Caco-2 (cell line): ENCODE measurements at places on chromosomes 7 and 10. TPM values are rescaled to one million over a fixed set of nuclear protein-coding genes. Genes with fewer than 3 reads are reported as not detected.

GRCh38 chr7:75619636-75620035 lies 119.1 kb downstream of the HIP1 start:
- no peak for DNase-seq

NEBL gene
- total RNA-seq: 39.5 and 55.2 TPM in 2 replicates

DNA sequence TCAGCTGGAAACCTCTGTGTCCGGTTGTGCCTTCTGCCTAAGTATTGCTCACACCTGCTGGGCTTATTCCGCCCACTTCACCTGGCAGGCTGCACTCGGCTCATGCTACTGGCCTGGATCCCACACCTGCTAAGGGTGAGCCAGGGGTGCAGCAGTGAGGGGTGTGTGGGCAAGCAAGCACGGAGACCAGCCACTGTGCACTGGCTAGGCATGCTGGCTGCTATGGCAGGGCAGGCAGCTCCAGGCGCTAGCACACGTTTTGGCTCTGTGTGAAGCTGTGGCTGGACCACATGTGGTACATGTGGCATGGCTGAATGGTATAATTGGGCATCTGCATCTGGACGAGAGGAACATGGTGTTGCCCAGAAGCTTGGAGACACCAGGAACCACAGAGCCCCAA lies 940.7 kb downstream of the NRG3 start:
- DNase-seq: no peak

CPVL gene
- total RNA-seq: 108 and 109 TPM in 2 replicates

GRCh38 chr7:55065511-55066229 lies 46.9 kb downstream of the EGFR start:
- DNase-seq: peak; percentile 50

DNA sequence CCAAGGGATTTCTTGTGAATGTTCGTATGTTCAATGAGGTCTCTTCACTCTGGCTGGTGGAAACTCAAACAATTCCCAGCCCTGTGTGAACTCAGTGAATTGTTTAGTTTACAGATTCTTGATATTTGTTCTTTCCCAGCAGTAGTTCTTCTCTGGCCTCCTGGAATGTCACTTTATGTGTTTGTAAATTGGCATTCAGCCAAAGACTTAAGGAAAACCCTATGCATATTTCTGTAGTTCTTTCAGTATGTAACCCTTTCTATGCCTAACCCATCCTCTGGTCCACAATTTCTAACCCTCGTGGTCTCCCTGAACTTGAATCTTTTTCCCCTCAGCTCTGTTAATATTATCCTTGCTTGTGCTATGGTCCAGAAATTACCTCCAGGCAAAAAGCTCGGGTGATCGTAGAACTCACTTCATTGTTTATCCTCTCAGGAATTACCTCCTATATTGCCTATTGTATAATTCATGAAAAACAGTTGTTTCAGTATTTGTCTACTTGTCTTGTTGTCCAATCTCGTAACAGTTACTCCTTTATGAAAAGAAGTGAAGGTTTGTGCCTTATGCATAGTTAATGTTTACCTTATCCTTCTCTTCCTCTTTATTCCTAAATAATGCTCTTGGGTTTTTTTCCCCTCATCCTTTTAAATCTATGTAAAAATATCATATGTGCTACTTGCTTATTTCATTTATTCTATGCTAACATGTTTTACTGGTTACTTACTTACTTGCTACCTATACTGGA lies 23.7 kb upstream of the AGR3 start:
- DNase-seq: peak; percentile 57

- DNase-seq: no peak
These were observed 21.0 kb downstream of the LRRC17 start for GRCh38 chr7:102933763-102934162.

GRCh38 chr7:115356999-115357702 lies 435.3 kb downstream of the MDFIC start:
- DNase-seq: no peak

- DNase-seq: peak; percentile 72
These were observed 473 bp downstream of the ADCK2 start for GRCh38 chr7:140673063-140673773.

- no peak for DNase-seq
These were observed 131.7 kb upstream of the EEPD1 start for GRCh38 chr7:36021367-36021766.

- DNase-seq: no peak
These were observed 214.0 kb upstream of the CHRM2 start for GRCh38 chr7:136654406-136654805.

- DNase-seq: no peak
These were observed 157.4 kb downstream of the SKIDA1 start for GRCh38 chr10:21368022-21368582.

DNA sequence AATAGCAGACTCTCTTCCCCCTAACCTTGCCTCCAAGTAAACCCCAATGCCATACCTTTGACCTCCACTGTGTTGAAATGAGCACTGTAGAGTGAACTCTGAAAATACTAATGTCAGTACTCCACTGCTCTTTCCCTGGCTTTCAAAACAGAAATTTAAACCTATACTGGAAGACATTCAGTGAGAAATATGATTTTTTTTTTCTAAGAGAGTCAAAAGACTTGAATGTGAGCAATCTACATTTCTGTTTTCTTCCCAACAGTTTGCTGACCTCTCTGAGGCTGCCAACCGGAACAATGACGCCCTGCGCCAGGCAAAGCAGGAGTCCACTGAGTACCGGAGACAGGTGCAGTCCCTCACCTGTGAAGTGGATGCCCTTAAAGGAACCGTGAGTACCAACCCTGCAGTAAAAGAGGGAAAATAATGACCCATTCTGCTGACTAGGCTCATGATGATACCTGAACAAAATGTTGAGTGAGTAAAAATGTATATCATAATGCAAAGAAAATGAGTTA lies 6.4 kb downstream of the VIM start:
- DNase-seq: no peak

CTAGE8 gene
- total RNA-seq: 5.7 and 6.3 TPM in 2 replicates

- no peak for DNase-seq
These were observed 2.4 kb downstream of the HHEX start for GRCh38 chr10:92692080-92692671.

TMEM236 gene
- total RNA-seq: 0.60 and 0.64 TPM in 2 replicates

- DNase-seq: no peak
These were observed 6.1 kb upstream of the KCP start for GRCh38 chr7:128916643-128916915.

DNA sequence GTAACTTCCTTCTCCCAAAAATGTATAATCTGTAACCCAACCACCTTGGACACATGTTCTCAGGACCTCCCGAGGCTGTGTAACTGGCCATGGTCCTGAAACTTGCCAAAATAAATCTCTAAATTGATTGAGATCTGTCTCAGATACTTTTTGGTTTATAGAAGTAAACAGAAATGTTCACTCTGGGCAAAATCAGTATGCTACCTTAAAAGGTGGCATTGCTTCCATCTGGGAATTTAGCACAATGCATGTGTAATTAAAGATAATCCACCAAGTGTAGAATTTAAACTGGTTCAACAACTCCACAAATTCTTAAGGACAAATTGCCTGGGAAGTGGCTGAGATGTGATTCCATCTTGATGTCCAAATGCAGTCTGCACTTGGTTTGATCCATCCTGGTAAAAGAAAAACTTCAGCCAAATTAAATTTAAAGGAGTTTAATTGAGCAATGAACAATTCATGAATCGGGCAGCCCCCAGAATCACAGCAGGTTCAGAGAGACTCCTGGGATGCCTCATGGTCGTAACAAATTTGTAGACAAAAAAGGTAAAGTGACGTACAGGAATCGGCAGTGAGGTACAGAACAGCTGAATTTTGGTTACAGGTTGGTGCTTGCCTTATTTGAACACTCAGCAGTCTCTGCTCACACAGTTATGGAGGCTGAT lies 102.6 kb upstream of the PFKP start:
- peak; percentile 33 for DNase-seq

DNA sequence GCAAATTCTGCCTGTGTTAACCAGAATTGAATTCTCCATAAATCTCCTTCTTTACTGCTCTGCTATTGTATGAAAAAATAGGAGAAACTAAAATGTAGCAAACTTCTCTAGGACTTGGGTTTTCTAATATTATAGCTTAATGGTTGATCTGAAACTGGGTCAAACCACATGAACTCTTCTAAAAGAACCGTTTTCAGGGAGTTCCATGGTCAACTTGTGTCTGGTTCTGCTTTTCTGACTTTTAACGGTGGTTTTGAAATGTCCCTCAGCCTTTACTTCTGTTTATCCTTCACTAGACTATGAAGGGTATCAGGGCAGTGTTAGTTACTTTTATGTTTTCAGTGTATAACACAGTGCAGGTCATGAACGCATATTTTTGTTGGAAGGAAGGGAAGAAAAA lies 242.2 kb downstream of the TSPAN12 start:
- no peak for DNase-seq

AKR1C2 gene
- 28.8 and 41.7 TPM in 2 replicates for total RNA-seq

- DNase-seq: peak; percentile 70
These were observed 32.8 kb downstream of the CPVL start for GRCh38 chr7:29113384-29114102.

DNA sequence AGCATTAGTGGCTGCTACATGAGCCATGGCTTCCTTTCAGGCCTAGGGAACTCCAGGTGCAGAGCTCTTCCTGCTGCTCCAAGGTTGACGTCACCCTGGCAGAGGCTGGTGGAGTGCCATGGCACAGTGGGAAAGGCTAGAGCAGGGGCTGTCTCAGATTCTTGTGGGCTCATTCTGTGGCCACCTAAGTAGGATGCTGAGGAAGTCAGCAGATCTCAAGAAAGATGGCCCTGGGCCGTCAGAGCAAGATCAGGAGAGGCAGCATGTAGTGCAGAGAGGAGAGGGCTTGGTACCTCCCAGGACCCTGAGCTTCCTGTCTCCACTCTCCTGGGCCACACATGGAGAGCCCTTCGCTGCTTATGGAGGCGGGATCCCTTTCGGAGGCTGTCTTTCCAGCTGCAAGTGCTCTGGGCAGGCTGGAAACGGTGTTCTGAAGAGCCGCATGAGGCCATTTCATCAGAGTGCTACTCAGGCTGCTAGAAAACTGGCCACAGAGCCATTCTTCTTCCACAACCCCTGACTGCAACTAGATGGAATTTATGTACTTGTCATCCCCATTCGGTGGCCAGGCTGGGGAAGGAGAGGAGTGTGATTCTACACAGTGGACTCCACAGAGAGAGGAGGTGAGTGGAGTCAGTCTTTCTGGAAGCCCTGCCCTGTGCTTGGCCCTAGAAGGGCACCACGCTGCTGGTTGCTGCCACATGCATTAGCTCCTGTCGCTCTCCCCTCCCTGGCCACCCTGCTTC lies 304.2 kb downstream of the RPS24 start:
- no peak for DNase-seq

- DNase-seq: no peak
These were observed 21.6 kb downstream of the EZH2 start for GRCh38 chr7:148862481-148862880.

DNA sequence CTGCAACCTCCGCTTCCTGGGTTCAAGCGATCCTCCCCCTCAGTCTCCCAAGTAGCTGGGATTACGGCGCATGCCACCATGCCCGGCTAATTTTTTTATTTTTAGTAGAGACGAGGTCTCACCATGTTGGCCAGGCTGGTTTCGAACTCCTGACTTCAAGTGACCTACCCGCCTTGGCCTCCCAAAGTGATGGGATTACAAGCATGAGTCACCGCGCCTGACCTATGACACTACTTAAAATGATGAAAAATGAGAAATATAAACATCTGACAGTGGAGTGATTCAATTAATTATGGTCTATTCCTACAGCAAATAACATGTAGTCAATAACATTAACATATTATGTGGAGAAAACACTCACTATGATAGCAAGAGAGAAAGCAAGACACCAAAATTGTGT lies 2.2 kb downstream of the BRAT1 start:
- no peak for DNase-seq

- no peak for DNase-seq
These were observed 56.2 kb upstream of the ABLIM1 start for GRCh38 chr10:114714281-114714741.

FOXI2 gene
- total RNA-seq: not detected in 2 replicates

- DNase-seq: no peak
These were observed 16.4 kb downstream of the PRSS2 start for GRCh38 chr7:142787034-142787768.

DNA sequence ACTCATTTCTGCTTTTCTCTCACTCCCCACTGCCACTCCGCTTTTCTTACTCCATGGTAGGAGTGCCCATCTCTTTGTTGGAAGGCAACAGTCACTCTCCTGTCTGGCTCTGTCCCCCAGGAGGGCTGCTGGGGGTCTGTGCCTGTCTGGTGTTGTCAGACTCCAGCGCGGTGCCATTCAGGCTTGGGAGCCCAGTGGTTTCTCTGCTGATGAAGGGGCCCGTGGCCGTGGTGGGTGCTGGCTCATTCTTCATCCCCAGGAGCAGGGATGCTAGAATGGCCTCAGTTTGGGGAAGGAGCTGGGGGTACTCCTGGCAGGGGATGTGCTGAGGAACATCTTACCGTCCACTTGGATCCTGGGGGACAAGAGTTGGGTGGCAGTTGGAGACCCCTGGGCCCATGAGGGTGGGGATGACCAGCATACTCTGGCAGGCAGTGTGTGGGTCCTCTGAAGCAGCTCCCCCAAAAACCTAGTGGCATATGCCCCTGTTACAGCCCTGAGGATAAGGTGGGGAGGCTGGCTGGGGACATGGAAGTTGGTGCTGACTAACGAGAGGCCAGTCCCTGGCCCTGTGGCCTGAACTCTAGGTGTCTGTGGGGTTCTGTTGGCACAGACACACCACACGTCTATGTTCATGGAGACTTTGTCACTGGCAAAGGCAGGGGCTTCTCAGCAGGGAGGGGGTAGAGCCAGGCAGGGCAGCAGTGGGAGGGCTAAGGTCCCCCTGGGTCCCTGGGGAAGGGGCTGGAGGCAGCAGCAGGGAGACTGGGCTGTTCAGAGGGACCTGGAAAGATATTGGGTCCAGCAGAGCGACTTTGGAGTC lies 102.8 kb upstream of the RET start:
- peak; percentile 28 for DNase-seq

DNA sequence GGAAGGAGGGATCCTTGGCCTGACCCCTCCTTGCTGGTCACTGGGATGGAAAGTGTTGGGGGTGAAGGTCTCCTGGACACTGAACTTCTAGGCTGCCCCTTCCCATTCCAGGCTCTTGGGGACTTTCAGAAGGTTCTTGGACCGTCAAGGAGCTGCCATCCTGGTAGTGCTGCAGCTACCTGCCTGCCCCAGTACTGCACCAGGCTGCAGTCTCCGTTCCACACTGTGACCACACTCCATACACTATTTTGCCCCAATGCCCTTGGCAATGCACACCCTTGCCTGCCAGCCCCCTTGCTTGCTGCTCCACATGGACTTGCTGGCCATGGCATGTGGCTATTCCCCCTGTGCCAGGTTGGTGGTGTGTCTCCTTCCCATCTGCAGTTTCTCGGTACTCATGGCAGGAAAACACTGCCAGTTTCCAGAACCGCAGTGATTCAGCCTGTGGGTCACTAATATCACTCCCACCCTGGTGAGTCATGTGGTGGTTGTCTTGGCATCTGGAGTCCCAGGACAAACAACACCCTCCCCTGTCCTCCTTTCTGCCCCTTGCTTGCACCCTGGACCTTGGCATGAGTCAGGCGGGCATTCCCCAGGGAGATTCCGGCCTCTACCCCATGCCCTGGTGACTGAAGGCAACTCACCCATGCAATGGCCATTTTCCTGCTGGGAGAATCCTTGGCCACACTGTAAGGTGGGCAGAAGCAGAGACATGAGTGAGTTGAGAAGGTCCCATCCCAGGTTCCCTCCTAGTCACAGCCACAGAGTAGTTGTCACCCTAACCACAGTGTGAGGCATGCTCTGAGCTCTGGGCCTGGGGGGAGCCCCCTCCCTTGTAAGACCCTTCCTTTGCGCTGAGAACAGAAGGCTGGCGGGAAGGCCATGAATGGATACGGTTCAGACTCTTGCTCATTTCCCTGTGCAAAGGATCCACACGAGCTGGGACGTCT lies 32.8 kb downstream of the GOLGA7B start:
- no peak for DNase-seq
